Posterior vena cava (tissue), 2 donors: ENCODE measurements at places on chromosomes 2 and 18. TPM values are rescaled to one million over a fixed set of nuclear protein-coding genes. Genes with fewer than 3 reads are reported as not detected.

The MC4R gene
- not detected for total RNA-seq

The GKN2 gene
- total RNA-seq = not detected

The IDH1 gene
- 46.8 TPM for total RNA-seq

The ALPG gene
- not detected for total RNA-seq

The SKA1 gene
- total RNA-seq = 0.24 TPM

The NEMP2 gene
- total RNA-seq = 6.8 TPM

The CFLAR gene
- 140 TPM for total RNA-seq

The RGPD6 gene
- 19.7 TPM for total RNA-seq

The C18orf54 gene
- total RNA-seq = 2.4 TPM

The LYPD6B gene
- total RNA-seq = not detected

The RAB31 gene
- total RNA-seq = 141 TPM

The GTF2A1L gene
- total RNA-seq = 7.4 TPM

The CMPK2 gene
- 3.0 TPM for total RNA-seq

The KCNJ3 gene
- 3.3 TPM for total RNA-seq

The CCDC102B gene
- 22.7 TPM for total RNA-seq

The DUSP19 gene
- total RNA-seq = 5.7 TPM

The LRRTM1 gene
- total RNA-seq = 0.10 TPM

The RRM2 gene
- total RNA-seq = 1.5 TPM

The OSR1 gene
- total RNA-seq = 74.0 TPM

The RTN4 gene
- total RNA-seq = 410 TPM

The KYNU gene
- total RNA-seq = 3.0 TPM

The CD302 gene
- 65.2 TPM for total RNA-seq

The ASAP2 gene
- 31.3 TPM for total RNA-seq

The EVX2 gene
- not detected for total RNA-seq

The DOK6 gene
- total RNA-seq = 8.7 TPM

The CCDC68 gene
- 4.7 TPM for total RNA-seq

The NDC80 gene
- total RNA-seq = 0.48 TPM

The SLC16A14 gene
- 5.9 TPM for total RNA-seq

The TSPYL6 gene
- total RNA-seq = not detected

The TEKT4 gene
- total RNA-seq = not detected

The SLC38A11 gene
- 1.3 TPM for total RNA-seq

The TMEM163 gene
- 0.19 TPM for total RNA-seq

The CHRND gene
- total RNA-seq = not detected

The PXDN gene
- 85.8 TPM for total RNA-seq

The MYO5B gene
- total RNA-seq = 1.2 TPM

The MZT2A gene
- 44.5 TPM for total RNA-seq

The NTSR2 gene
- total RNA-seq = not detected

The FAM110C gene
- total RNA-seq = 2.5 TPM

The AKAIN1 gene
- total RNA-seq = not detected

The SMIM21 gene
- not detected for total RNA-seq

The SERPINB4 gene
- total RNA-seq = not detected

The BUB1 gene
- total RNA-seq = 1.1 TPM

The DPYSL5 gene
- total RNA-seq = not detected

The C2orf72 gene
- total RNA-seq = not detected

The SLC4A1AP gene
- total RNA-seq = 17.2 TPM

The PRSS56 gene
- not detected for total RNA-seq

The MBOAT2 gene
- 9.4 TPM for total RNA-seq

The BCL2L11 gene
- 10.4 TPM for total RNA-seq

The OTOS gene
- total RNA-seq = not detected

The RNF125 gene
- total RNA-seq = 9.0 TPM

The KIAA2012 gene
- total RNA-seq = not detected

The EDAR gene
- total RNA-seq = not detected

The CYTIP gene
- 6.8 TPM for total RNA-seq

The DRC1 gene
- total RNA-seq = not detected

The ZFAND2B gene
- total RNA-seq = 34.7 TPM
